GM12864 (cell line): ENCODE measurements at places on chromosomes 2 and 18.

DNA sequence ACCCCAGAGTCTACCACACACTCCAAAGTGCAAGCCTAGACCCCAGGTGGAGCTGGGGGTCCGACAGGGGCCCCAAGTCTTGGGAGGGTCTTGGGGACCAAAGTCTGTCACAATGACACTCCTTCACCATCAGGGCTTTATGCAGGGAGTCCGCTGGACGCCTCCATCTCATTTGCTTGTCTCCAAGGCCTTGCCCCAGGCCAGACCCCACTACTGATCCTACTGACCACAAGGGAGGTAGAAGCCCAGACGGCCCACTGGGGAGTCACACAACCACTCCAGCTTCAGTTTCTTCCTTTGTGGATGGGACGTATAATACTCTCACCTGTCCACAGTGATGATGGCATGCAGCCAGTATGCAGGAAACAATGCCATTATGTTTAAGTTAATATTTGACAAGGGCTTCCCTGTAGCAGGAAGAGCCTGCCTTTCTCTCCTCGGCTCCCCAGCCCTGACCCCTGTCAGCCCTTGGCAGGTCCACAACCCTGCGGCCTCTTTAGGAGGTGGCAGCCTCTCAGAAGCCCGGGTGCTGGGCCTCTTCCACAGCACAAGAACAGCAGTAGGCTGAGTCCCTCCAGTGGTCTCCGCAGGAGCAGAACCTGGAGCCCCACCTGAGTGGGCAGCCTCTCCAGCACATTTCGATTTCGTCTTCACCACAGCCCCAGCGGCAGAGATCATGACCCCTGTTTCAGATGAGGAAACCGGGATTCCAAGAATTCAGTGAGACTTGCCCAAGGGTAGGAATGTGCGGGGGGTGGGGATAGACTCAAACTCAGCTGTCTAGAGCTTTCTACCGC is 6.5 kb downstream of the BIN1 start:
- DNase-seq = no peak

DNA sequence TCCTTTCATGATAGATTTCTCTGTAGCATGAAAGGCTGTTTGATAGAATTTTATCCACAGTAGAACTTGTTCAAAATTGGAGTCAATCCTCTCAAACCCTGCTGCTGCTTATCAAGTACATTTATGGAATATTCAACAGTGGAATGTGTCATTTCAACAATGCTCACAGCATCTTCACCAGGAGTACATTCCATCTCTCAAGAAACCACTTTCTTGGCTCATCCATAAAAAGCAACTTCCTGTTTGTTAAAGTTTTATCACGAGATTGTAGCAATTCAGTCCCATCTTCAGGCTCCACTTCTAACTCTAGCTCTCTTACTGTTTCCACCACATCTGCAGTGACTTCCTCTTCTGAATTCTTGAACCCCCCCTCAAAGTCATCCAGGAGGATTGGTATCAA is 29.4 kb downstream of the PDCL3 start:
- no peak for DNase-seq

DNA sequence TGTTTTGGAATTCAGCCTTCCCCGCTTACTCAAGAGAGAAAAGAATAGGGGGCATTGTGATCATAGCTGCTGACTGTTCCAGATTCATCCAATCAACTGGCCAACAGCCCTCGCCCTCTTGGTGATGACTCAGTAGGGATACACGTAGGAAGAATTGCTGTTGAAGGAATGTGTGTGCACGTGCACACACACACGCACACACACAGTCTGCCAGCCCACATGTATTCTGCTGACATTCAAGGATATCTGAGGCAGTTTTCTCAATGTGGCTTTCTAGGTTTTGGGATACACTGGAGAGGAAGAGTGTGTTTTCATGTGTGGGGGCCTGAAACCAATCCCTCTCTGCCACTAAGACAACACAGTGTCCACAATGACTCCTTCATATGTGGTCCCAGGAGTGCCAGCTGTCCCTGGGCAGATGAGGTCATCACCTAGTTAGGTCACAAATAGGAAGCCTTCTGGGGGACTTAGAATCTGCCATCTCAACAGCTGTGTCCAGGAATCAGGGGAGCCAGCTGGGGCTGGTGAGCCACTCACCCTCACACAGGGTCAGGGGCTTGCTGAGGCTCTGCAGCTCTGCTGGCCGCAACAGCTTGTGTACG is 352.6 kb downstream of the SS18 start:
- no peak for DNase-seq

- no peak for DNase-seq
These were observed 544.4 kb upstream of the DSEL start for GRCh38 chr18:68060871-68061270.

- DNase-seq = no peak
These were observed 69.7 kb upstream of the SULT1C3 start for GRCh38 chr2:108169982-108170625.

- no peak for DNase-seq
These were observed 9.4 kb downstream of the KHK start for GRCh38 chr2:27095745-27096651.

DNA sequence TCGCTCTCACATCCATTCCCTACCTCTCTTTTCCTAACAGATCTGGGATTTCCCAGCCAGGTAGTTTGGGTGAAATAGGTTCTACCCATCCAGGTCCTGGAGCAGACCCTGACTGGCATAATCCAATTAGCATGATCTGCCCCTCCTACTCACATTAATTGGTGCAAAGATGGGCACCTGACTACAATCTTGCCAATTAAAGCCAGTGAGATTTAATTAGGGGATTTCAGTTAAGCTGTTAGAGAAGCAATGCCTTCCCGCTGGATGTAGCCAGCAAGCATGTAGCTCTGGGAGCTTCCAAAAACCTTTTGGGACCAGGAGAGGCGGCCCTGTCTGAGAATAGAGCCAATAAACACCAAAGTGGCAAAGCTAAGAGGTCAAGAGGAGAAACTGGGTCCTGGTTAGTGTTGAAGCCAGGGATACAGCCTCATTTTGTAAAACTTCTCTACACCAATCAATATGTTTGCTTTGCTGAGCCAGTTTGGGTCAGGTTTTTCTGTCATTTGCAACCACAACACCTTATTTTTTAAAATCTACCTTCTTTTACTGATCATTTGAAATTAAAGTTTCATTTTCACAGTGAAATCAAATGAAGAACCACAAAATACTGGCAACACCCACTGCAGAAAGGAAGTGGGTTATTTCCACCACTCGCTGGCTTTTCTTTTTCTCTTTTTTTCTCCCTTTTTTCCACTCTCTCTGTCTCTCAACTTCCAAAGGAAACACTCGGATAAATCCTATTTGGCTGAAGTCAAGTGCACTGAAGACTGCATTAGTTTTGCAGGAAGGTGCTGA is 3.2 kb upstream of the TTC39C start:
- no peak for DNase-seq

DNA sequence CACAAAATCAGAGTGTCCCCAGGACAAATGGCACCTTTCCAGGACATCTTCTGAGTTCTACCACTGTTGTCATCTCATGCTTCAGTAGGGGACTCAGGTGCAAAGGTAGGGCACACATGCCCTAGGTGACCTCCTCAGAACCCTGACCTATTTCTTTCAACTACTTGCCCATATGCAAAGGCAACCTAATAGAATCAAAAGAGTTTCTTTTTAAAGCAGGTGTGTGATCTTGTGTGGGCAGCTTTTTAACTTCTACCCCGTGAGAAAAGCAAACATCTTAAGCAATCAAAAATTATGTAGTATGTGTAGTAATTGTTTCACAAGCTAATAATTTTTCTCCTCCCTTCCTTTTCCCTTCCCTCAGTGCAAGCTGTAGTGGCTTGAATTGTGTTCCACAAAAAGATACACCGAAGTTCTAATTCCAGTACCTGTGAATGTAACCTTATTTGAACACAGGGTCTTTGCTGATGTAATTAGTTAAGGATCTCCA is 333.1 kb downstream of the RND3 start:
- DNase-seq = no peak

- no peak for DNase-seq
These were observed 112.6 kb upstream of the PXDN start for GRCh38 chr2:1856922-1857321.

DNA sequence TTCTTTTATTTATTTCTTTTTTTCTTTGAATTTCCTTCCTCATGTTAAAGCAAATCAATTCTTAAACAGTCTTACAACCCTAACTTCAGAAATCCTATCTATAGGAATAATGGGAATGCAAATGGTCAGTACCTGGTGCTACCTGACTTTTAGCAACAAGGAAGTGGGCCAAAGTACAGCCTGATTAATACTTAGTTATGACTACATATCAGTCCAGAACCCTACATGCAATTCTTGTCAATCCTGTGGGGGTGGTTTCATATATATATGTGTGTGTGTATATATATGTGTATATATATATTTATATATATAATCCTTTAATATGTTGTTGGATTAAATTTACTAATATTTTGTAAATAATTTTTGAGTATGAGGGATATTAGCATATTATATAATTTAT is 14.8 kb upstream of the TRAPPC8 start:
- no peak for DNase-seq

- no peak for DNase-seq
These were observed 20.5 kb upstream of the ZNF236 start for GRCh38 chr18:76801567-76802505.
